ENCODE measurements at places on chromosomes 3 and 15.

GRCh38 chr3:55643283-55643682, 156.2 kb upstream of the WNT5A start:
- no peak for DNase-seq

DNA sequence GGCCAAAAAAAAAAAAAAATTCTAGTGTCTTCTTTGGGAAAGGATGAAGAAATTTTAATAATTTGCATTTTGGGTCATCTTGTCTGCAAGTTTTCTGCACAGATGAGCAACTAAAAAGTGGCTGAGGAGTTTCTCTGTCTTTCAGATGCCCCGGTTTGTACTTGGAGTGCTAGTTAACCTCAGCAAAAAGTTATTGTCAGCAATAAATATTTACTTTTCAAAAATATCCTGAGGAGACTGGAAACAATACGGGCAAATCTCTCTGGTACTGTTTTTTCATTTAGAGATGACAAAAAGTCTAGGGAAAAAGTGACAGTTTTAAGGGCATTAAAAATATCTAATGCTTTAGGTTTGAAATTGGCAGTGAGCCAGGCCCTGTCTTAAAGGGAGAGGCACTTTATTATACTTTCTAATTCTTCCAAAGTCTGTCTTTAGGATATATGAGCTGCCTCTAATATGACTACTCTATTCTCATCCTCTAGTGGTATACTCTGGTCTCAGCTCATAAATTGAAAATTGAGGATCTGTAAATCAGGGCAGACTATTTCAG, 436.0 kb upstream of the NR2F2 start:
- no peak for DNase-seq

DNA sequence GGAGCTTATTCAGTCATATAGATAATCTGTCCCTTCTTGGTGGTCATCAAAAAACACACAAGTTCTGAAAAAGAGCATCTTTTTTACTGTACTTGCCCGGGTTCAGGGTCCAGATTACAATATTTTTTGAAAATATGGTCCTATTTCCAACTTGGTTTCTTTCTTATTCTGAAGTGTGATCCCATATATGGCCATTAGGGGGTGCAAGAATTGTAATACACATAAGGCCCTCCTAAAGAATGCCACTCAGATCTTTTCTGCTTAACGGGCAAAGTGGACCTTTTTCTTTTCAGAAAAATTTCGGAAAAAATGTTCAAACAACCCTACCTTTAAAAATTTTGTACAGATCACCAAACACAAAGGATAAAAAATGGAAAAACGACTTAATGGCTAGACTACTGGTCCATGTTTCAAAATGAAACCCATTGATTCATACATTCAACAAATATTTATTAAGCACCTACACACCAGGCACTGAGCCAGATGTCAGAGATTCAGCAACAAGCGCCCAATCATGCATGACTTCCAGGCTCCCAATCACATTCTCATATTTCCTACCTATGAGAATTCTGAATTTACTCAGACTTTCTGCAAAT, 102.0 kb upstream of the MYRIP start:
- DNase-seq = no peak

DNA sequence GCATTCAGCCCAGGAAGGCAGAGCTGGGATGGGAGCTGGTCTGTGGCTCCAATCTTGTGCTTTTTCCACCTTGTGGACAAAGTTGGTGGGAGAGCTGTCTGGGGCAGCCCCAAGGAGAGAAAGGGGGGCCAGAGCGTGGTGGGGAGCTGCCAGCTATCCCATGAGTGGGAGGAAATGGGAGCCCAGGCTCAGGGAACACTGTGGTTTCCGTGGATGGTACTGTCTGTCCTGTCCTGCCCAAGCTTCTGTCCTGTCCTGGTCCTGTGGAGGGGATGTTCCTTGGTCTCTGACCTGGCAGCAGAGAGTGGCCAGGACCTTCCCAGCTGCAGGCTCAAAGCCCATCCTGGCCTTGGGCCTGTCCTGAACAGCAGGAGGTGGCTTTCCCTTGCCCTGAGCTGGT, 72.6 kb upstream of the SEC13 start:
- DNase-seq = no peak

DNA sequence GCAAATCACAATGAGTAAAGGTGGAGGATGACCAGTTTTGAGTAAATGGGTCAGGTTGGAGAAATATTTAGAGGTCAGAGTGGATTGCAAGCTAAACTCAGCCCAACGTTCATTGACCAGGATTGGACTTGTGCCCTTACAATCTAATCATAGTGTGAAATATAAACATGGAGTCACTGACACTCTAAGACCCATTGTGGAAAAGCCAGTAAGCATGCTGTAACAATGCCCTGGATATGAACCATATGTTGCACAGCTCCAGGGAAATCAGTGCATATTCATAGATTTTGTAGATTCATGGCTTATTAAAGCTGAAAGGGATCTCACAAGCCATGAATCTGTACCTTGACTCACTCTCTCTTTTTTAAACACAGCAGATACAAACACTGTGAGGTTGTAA, 660.2 kb upstream of the LMCD1 start:
- no peak for DNase-seq

DNA sequence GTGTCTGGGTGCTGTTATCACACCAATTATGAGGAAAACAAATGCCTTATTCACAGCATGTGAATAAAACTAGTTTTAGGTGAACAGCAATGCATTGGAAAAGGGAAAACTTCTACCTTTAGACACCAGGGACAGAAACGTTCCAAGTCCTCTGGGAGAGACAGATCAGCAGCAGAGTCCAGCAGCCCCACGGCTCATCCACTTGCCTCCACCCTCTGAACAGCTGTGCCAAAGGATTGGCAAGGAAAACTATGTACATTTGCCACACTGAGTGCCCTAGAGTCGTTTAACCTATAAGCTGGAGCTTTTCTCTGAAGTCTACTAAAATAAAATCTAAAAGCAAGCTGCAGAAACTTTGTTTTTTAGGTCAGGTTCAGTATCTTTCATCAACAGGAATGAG, 107.7 kb upstream of the EIF1B start:
- DNase-seq = no peak

DNA sequence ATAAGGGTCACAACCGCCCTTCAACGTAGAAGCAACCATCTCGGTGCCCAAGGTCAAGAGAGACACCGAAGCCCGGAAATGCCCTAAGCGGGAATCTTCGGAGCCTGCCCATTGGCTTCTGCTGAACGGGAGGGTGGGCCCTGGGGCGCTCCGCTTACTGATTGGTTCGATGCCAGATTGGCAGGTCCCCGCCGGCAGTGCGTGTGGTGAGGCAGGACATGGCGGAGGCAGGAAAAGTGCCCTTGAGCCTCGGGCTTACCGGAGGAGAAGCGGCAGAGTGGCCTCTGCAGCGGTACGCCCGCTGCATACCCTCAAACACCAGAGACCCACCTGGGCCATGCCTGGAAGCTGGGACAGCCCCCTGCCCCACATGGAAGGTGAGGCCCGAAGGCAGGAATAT, at the start of gene REC114:
REC114 (plus strand) TSS at position 197 of the 400 bp plus-strand sequence; CDS start at position 219, 22 bp downstream.
- DNase-seq = no peak
